ENCODE measurements at places on chromosomes 3 and 15. TPM values are rescaled to one million over a fixed set of nuclear protein-coding genes. Genes with fewer than 3 reads are reported as not detected.

DNA sequence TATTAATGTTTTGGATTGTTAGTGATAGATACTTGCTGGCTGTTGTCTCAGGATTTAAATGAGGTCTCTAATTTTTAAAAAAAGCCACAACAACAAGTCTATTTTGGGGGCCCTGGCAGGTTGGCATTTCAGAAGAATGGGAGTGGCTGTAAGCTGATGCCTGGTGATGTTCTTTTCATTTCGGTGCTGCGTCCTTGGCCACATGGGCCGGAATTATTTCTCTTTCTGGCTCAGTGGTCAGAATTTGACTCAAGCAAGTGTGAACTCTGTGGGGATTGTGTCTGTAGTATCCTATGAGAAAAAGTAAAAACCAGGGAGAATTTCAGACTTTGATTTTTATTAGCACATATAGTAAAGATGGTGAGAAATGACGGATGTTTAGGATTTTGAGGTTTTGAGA is 203.0 kb downstream of the AKAP13 start:
- peak; percentile 13 for ATAC-seq

SEMA3F gene
- not detected for total RNA-seq

THAP10 gene
- 0.39 TPM for total RNA-seq

- no peak for ATAC-seq
These were observed 14.8 kb downstream of the MRPS11 start for GRCh38 chr15:88482263-88482662.

DNA sequence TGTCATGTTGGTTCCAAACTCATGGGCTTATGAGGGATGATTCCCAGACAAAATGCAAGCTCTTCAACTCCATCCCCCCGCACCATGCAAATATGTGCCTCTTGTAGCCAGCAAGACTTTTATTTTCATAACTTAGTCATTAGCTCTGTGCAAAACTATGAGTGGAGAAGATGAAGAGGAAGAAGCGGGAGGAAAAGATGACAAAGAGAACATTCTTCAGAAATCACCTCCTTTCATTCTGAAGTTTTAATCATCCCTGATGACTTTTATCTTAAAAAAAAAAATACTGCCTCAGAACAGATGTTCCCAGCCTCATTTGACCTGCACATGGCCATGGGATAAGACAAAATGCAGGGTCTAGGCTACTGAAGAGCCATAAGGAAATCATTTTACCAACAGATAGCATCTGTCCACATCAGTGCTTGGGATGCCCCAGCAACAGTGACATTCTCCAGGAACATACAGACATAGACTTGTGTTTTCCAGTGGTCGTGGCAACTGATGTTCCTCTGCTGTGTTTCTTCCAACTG is 145.5 kb downstream of the WNT5A start:
- ATAC-seq = no peak

DNA sequence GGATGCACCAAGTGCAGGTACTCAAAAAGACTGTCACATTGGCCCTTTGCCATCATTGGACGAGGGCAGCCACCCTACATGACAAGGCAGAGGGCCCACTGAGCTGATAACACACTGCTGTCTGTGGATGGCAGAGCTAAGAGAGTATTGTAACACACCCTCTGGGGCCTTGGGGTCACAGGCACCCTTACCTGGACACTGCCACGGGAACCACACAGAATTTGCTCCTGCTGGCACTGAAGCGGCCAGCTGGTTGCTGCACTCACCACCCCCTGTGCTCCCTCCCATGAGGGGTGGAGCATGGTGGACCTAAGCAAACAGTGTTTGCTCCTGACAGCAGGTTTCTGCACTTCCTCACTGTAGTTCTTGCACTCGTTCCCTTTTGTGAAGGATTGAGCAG is 208.2 kb upstream of the SGO1 start:
- ATAC-seq = no peak

DNA sequence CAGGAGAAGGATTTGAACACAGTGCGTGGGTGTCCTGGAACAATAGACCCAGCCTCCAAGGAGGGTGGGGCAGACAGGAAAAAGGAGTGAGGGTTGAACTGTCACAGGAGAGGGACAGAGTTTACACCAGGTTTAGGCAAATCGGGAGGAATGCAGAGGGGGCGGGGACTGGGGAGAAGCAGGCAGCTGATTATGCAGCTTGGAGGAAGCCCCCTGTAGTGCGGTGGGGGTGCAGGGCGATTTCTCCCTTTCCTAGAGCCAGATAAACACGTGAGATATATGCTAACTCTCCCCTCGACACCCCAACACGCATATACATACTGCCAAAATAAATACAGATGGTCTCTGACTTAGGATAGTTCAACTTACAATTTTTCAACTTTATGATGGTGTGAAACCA is 108.6 kb upstream of the PRR20G start:
- no peak for ATAC-seq

DNA sequence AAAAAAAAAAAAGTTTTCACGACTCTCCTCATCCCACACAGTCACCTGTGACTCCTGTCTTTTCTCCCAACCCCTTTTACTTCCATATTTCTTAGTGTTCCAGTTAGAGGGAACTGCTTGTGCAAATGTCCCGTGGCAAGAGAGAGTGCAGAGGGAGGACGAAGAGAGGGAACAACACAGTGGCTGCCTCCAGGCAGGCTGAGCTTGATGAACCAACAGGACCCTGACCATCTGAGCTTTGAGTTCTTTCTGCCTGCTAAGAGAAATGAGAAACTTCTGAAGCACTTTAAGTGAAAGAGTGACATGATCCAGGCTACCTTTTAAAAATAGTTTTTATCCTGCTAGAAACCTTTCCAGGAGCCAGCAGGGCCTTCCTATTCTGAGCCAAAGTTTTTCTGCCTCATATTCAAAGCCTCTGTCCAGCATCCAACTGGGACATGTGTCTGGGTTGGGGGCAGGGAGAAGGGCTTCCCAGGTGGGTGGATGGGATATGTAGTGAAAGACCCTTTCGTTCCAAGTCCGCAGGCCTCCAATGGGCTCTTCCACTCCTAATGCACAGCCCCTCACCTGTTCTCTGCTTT is 239.9 kb downstream of the OPA1 start:
- ATAC-seq = no peak

DNA sequence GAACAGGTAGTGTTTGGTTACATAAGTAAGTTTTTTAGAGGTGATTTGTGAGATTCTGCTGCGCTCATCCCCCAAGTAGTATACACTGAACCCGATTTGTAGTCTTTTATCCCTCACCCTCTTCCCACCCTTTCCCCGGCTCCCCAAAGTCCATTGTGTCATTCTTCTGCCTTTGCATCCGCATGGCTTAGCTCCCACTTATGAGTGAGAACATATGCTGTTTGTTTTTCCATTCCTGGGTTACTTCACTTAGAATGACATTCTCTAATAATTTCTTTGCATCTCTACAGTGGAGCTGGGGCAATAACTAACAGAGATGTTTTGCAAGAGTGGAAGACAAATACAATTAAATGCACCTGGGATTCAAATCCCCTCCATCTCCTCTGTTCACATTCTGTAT is 93.2 kb downstream of the TP63 start:
- no peak for ATAC-seq

DNA sequence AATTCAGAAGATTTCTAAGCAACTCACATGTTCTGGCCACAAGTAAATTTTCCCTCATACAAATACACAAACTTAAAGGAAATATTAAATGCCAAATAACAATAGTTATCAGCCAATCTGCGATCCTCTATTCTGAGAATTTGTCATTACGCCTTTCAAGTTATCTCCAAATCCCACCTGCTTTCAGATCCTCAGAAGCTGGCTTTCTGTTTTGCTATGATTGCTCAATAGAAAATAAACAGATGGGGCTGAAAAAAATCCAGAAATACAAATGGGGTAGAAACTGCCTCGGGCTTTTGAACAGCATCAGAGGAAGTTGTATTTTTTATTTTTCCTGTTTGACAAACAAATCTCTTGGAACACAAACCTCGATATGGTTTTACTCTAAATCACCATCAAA is 74.0 kb upstream of the CNTN4 start:
- ATAC-seq = no peak

GRCh38 chr3:142019794-142020320 is 129.5 kb downstream of the TFDP2 start:
- ATAC-seq = peak; percentile 39

- no peak for ATAC-seq
These were observed 619 bp downstream of the EIF2AK4 start for GRCh38 chr15:39934397-39935071.
